ENCODE measurements at places on chromosomes 1 and 21.

DNA sequence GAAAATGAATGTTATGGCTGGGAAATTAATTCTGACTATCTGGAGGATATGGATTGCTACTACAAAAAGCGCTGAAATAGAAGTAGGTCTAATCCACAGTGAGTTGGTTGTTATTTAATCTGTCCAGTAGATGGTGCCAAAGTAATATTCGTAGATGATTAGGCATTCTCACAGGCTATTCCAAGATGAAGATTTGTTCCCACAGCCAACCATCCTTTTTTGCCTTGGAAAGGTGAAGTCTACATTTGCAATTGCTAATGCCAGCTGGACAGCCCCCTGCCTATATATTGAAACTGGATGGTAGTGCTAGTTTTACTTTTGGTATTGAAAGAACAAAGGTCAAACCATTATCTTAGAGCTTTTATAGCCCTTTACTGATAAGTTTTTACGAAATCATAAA, 43.8 kb downstream of the RBM11 start:
- DNase-seq = peak; percentile 62

DNA sequence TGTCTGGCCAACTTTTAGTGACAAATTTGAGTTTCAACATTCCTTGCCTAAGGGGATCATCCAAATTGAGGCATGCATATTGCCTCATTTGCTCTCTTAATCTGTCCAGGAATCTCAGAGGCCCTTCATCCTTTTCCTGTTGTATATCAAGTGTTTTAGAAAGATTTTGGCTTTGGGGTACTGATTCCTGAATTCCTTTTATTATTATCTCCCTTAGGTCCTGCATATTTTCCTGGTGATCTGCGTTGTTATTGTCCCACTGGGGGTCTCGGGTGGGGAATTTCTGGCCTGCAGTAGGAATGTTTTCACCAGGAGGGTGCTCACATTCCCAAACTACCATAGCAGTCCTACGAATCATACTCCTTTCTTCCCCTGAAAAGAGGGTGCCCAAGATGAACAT, 4.4 kb upstream of the AADACL3 start:
- no peak for DNase-seq

GRCh38 chr1:203799971-203800370, 4.5 kb downstream of the ZBED6 start:
- DNase-seq = no peak

GRCh38 chr1:94501935-94502334, 39.6 kb downstream of the F3 start:
- DNase-seq = no peak

GRCh38 chr21:32425628-32426027, 13.1 kb downstream of the EVA1C start:
- DNase-seq = peak; percentile 34

DNA sequence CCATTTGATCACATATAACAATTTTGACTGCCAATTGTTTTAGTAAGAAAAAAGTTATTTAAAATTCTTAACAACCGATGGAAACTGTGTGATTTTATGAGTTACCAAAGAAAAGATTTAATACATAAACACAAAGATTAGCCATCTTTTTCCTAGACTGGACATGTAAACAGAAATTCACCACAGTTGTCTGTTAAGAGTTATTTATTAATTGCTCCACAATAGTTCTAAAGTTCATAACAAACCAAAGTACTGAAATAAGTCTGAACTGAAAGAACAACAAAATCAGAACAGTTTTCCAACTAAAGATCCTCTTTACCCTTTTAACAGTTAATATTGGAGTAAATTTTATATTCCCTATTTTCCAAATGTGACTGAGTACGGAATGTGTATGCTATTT, 8.6 kb downstream of the ZNF281 start:
- no peak for DNase-seq
